ENCODE measurements at places on chromosomes 7 and 10. TPM values are rescaled to one million over a fixed set of nuclear protein-coding genes. Genes with fewer than 3 reads are reported as not detected.

The GNGT1 gene
- not detected for total RNA-seq

The GPR22 gene
- not detected for total RNA-seq

The CALY gene
- not detected for total RNA-seq

The LRRN3 gene
- total RNA-seq: not detected

The TMEM270 gene
- not detected for total RNA-seq

The OPTN gene
- total RNA-seq: 0.56 TPM

The WEE2 gene
- not detected for total RNA-seq

The NPFFR1 gene
- not detected for total RNA-seq

The FBXL13 gene
- 4.2 TPM for total RNA-seq

The AEBP1 gene
- total RNA-seq: not detected

DNA sequence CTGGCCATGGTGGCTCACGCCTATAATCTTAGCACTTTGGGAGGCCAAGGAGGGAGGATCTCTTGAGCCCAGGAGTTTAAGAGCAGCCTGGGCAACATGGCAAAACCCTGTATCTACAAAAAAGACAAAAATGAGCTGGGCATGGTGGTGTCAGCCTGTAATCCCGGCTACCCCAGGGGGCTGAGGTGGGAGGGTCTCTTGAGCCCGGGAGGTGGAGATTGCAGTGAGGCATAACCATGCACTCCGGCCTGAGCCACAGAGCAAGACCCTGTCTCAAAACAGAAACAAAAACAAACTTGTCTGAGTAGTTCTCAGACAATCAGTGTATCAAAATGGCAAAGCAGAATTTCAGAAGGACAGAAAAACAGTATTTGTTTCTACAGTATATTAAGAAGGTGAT is 45.2 kb upstream of the BPGM start:
- no peak for DNase-seq

DNA sequence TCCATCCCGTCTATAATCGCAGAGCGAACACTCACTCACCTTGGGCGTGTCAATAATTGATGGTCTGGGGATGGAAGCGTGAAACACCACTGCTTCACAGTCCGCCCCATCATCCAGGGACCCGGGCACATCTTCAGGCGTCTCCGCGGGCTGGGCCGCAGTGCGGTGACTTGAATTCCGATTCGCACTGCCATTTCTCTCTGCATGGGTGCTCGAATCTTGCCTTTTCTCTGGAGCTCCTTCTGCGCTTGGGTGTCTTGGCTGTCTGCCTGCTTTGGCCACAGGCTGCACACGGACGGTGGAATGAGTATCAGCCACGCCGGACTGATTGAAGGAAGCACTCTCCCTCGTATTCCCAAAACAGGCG is 500 bp downstream of the FAM107B start:
- DNase-seq: no peak

GRCh38 chr7:40489844-40490602 is 355.2 kb downstream of the SUGCT start:
- DNase-seq: no peak

DNA sequence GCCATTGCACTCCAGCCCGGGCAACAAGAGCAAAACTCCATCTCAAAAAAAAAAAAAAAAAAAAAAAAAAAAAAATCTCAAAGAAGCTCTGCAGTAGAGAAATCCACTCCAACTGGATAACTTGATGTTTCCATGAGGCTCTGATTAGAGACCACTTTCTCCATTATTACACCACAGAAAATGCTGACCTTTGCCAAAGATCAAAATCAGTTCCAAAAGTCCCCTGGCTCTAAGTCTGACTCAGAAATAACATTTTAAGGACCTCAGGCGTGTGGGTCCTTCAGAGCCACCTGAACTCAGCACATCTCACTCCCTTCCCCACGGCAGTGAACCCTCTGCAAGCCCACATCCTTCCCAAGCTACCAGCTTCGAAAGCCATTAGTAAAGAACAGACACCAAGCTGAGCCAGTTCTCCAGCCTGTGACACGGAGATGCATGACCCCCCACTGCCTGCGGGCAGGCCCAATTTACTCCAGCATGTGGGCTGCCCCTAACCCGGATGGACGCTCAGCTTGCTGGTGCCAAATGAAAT is 13.8 kb upstream of the TMEM120A start:
- DNase-seq: no peak

DNA sequence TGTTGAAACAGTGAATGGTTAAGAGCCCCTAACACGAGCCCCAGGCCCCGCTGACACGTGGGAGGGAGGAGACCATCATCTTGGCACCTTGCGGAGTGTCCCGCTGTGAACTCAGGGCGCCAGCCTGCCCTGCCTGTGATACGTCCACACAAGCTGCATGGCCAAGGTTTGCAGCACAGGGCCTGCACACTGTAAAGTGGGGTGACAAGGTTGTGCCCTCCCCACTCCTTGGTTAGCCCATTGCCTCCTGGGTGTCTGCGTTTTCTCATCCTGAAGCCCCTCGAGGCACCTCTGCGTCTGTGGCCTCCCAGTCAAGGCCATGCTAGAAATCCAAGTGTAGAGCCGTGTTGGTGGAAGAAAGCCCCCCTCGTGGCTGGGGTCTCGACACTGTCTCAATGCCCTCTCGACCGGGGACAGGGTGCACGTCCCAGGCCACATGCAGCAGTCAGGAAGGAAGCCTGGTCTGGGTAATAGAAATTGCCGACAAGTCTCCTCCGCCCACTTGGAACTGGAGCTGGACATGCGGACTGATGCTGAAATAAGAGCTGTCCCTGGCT is 192.1 kb downstream of the DNAJB6 start:
- DNase-seq: no peak

- DNase-seq: no peak
These were observed 35.0 kb downstream of the LAMB4 start for GRCh38 chr7:108094933-108095710.

DNA sequence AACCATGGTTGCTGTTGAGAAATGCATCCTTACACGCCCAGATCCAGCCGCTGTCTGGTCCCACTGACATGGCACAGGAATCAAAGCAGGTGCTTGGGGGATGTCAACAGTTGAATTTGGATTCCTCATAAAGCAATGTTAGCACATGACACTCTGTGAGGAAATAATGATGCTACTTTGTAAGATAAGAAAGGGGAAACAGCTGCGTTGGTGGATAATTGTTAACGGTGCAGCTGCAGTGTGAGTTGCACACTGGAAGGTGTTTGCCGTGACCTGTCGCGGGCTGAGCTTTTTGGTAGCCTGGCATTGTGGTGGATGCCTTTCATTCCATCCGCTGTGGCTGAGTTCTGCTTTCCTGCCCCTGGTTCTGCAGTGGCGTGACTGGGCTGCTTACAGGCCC is 113.9 kb downstream of the MGMT start:
- no peak for DNase-seq

- DNase-seq: no peak
These were observed 193.1 kb downstream of the SUGCT start for GRCh38 chr7:40327873-40328272.

GRCh38 chr10:58266826-58267712 is 625 bp downstream of the IPMK start:
- DNase-seq: peak; percentile 84

DNA sequence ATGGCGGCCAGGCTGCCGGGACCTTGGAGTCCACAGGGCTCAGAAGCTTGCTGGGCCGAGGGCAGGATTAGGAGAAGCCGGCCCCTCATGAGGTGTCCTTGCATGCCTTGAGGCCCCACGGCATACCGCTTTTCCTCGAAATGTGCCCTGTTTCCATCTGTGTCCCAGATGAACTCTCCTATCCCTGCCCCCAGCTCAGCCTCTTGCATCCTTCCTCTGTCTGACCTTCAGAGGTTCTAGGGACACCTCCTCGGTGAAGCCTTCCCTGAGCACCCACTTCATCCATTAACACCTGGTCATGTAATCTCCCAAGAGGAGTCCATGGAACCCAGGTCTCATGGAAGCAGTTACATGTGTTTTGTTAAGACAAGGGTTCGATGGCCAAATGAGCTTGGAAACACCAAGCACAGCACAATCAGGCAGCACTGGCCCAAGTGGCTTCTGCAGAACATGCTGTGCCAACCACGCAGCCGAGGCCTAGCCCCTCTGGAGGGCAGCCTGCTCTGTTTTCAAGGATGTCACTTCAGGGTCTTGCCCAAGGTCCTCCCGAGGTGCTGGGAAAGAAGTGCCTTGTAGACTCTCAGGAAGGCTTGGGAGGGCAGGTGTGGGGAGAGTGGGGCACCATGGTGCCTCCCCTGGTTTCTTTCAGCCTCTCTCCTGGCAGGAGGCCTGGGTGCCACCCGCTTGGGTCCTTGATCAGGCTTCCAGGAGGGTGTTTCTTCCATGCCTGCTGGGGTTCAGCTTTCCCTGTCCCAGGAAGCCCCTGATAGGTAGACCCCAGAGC is 124.3 kb downstream of the NEURL1 start:
- peak; percentile 46 for DNase-seq

GRCh38 chr7:24755541-24756407 is 1.5 kb downstream of the GSDME start:
- DNase-seq: no peak

DNA sequence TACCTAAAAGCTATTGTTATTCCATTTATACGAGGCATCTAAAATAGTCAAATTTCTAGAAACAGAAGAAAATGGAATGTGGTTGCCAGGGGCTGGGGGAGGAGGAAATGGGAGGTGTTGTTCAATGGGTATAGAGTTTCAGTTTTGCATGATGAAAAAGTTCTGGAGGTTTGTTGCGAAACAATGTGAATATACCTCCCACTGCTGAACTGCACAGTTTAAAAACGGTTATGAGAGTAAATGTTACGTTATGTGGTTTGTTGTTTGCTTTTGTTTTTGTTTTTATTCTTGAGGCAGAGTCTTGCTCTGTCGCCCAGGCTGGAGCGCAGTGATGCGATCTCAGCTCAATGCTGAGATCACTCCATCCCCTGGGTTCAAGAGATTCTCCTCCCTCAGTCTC is 64.9 kb upstream of the NRBF2 start:
- DNase-seq: no peak
